T-helper 2 cell treated with Interferon-gamma antibody and Interleukin-4, amounts not matched to agents 100 ng/mL and 5 ng/mL, for 36 hours (primary cell): ENCODE measurements at places on chromosomes 7 and 10. TPM values are rescaled to one million over a fixed set of nuclear protein-coding genes. Genes with fewer than 3 reads are reported as not detected.

The STOX1 gene
- total RNA-seq, result 0.70 and 0.73 TPM in 2 replicates

The BCL7B gene
- total RNA-seq, result 82.8 and 88.8 TPM in 2 replicates

The ATRNL1 gene
- total RNA-seq, result 0.52 and 0.73 TPM in 2 replicates

The RSPH10B2 gene
- 0.20 and 1.2 TPM in 2 replicates for total RNA-seq

The PLPP4 gene
- total RNA-seq, result not detected in 2 replicates
